Activated CD8-positive, alpha-beta memory T cell treated with anti-CD3 and anti-CD28 coated beads, Interleukin-2, amount 10 ng/mL, durations not matched to agents 7 days and 5 days (primary cell): ENCODE measurements at places on chromosomes 5 and 9. TPM values are rescaled to one million over a fixed set of nuclear protein-coding genes. Genes with fewer than 3 reads are reported as not detected.

Gene SPATA31C1
- total RNA-seq = not detected

Gene TMEM215
- total RNA-seq = not detected

Gene CER1
- total RNA-seq = not detected

Gene ACTBL2
- total RNA-seq = not detected

Gene PCDHGA7
- not detected for total RNA-seq

Gene TMC1
- total RNA-seq = not detected

Gene FYB1
- 198 TPM for total RNA-seq

Gene ARAP3
- total RNA-seq = 11.0 TPM

Gene INSL6
- total RNA-seq = not detected

Gene ASB6
- total RNA-seq = 26.4 TPM

Gene NR4A3
- total RNA-seq = 20.4 TPM

Gene C9orf152
- total RNA-seq = not detected

Gene DPYSL3
- total RNA-seq = 0.30 TPM

Gene PCDHGB5
- not detected for total RNA-seq

Gene AGXT2
- total RNA-seq = not detected

- no peak for DNase-seq
Measured at GRCh38 chr9:137828527-137829259, 48.9 kb upstream of the CACNA1B start.

DNA sequence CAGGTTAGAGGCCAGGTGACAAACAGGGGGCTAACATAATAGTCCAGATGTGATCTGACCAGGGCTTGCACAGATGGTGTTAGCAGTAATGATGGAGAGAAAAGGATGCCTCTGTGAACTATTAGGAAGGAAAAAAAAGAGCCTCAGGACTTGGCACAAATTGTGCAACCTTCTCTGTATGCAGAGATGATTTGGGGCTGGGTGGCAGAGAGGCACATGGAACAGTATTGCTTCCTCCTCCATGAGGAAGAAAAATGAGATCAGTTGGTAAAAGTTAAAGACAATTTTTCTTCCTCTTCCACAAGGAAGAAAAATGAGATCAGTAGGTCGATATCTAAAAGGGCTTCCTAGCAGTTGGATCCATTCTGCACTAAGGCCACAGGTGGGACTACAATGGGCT, 13.9 kb upstream of the ANXA6 start:
- DNase-seq = no peak

- DNase-seq = no peak
Measured at GRCh38 chr5:17180864-17181723, 36.3 kb upstream of the BASP1 start.

- peak; percentile 59 for DNase-seq
Measured at GRCh38 chr9:126395439-126396212, 69.0 kb downstream of the MVB12B start.

DNA sequence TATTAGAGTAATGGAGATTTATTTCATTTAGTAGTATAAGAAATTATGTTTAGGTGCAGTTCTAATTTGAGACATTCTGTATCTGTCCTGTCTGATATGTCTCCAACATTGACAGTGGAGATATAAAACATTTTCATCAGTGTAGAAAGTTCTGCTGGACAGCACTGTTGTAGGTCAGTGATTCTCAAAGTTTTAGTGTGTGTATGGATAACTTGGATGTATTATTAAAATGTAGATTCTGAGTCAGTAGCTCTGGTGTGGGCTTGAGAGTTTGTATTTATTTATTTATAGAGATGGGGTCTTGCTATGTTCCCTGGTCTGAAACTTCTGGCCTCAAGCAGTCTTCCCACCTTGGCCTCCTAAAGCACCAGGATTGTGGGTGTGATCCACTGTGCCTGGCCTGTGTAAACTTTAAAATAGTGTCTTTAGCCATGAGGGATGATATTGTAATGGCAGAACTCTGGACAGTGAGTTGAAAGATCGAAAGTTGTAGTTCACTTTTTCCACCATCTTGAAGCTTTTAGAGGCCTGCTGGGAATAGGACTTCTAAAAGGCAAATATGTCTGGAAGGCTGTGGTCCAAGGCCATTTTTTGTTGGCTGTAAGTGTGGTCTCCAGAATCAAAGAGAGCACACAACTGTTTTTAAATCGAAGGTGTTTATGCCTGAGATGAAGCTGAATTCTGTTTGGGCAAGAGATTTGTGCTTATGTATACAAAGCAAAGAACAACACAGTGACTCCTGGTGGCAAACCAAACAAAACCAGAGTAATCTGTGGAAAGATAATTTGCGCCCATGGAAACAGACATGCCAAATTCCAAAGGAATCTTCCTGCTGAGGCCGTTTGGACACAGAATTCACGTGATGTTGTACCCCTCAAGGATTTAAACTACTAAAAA, 12.4 kb downstream of the UBAP1 start:
- no peak for DNase-seq

GRCh38 chr9:7265181-7265580, 507.4 kb downstream of the KDM4C start:
- no peak for DNase-seq

GRCh38 chr5:95284572-95285408, at the start of gene MCTP1:
TSS of gene MCTP1 (minus strand) at chr5:95285094.
- no peak for DNase-seq

- no peak for DNase-seq
Measured at GRCh38 chr9:136719195-136719880, 7.0 kb downstream of the DIPK1B start.

DNA sequence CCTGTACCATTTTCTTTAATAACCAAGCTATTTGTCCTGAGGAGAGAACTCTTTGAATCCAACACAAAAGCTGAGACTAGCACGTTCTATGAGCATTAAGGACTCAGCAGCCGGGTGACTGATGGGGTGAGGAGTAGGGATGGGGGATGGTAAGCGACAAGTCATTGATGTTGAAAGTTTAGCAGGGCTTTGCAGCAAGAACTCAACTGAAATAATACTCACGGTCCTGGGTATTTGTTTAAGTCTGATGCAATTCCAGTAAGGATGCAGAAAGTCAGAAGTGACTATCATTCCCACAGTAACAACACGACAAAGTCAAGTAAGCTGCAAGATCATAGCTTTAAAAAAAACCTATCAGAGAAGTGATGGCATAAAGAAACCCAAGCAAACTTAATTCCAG, 131.1 kb downstream of the ACTL7B start:
- no peak for DNase-seq

- no peak for DNase-seq
Measured at GRCh38 chr5:98175474-98175873, 598.0 kb upstream of the RGMB start.

DNA sequence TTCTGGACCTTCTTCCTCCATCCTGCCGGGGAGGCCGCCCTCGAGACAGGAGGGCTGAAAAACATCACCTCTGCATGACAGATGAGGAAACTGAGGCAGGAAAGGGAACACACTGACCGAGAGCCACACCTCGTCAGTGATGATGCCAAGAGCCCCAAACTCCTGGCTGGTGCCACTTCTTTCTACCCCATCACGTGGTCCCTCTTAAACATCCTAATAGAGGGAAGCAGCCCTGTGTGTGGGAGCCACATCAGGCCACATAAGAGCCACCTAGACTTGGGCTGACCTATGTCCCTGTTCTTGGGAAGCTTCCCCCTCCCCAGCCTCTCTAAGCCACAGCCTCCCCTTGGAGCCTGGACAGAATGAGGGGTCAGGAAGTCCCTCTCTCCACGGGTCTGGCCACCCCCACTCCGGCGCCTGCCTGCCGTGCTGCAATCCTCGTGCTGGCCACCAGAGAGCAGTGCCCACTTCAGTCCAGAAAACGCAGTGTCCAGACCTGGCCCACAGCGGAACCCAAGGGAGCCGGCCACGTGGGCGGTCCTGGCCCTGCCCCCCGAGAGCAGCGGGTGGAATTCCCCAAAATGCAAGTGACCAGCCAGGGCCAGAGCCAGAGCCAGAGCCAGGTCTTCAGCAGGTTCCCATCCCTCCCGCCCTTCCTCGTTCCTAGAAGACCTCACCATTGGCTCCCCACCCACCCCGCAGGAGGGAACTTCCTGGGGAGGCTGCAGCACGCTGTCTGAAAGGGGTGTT, 54.7 kb upstream of the SARDH start:
- peak; percentile 61 for DNase-seq

DNA sequence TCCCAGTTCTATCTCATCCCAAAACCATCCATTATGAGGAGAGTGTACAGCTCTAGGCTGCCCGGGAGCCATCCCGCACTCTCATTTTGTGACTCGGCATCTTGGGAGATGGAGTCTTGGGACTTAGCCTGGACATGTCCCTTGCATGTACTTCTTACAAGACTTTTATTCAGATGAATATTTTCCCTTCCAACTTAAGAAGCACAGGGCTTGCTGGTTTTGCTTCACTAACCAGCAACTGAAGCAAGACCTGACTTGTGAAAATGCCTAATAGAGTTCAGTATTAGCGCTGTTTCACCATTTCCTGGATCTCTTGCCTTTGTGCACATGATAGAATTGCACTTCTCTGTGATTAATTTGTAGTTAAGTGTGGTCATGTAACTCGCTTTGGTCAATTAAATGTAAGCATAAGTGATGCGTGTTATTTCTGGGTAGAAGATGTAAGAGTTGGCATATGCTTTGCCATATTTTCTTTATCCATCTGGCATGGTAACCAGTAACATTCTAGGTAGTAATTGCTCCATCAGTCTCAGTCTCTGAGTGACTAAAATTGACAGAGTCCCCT, 55.8 kb downstream of the PDCD1LG2 start:
- no peak for DNase-seq

- DNase-seq = no peak
Measured at GRCh38 chr9:19689328-19690101, 99.3 kb downstream of the SLC24A2 start.

DNA sequence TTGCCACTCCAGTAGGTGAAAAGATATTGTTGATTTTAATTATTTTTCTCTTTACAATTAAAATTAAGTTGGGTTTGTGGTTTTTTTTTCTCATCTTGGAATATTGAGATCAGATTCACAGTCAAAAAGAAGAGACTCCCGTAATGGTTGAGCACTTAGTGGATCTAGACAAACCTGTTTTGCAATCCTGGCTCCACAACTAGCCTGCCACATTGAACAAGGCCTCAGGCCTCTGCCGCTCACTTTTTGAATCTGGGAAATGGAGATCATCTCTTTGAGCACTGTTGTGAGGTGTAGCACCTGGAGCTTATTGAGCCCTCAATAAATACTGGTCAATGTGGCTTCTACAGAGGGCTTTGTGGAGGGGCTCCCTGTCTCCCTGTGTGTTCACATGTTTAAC, 37.1 kb upstream of the RARS1 start:
- DNase-seq = no peak

DNA sequence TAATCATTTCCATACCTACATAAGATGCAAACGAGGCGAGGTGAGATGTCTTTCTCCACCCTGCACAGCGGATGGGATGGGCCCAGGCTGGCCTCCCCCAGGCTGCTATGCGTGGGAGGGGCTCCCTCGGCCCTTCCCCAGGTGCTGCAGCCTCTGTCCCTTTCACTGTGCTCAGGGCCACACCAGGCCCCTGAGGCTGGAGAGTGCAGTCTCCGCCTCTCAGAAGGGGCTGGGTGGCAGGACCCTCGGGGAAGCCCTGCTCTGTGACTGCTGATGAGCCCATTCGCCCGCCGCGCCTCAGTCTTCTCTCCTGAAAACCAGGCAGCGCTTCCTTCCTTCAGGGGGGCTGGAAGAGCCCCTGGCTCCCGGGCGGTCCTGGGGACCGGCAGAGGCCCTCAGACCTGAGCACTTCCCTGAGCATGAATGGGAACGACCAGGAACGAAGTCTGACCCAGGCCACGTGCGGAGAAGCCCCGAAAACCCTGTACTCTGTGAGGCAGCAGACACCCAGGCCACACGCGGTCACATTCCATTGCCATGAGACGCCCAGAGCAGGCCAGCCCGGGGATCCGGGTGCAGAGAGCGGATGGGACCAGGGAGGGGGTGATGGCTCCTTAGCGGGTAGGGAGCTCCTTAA, 21.9 kb upstream of the NOTCH1 start:
- no peak for DNase-seq

GRCh38 chr5:154451957-154452356, 6.2 kb downstream of the SAP30L start:
- no peak for DNase-seq

DNA sequence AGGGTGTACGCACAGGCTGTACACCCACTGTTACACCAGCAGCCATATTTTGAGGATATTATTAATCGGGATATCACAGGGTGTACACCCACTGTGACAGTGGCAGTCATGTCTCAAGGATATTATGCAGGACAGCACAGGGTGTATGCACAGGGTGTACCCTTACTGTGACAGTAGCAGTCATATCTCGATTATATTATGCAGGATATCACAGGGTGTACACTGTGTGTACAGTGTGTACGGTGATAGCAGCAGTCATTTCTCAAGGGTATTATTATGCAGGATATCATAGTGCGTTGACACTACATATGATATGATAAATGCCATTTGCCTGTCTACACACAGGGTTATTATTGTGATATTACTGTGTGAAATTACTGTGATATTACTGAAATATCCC, 80.5 kb upstream of the SLC25A48 start:
- DNase-seq = no peak

- no peak for DNase-seq
Measured at GRCh38 chr5:123543438-123543837, 31.5 kb downstream of the CSNK1G3 start.

- no peak for DNase-seq
Measured at GRCh38 chr9:88997646-88998045, 6.4 kb downstream of the S1PR3 start.

- DNase-seq = no peak
Measured at GRCh38 chr5:38845526-38846378, at the start of gene OSMR. TSS of gene OSMR (plus strand) at chr5:38846012. CDS start at chr5:38869045, 23,033 bp downstream.

- DNase-seq = no peak
Measured at GRCh38 chr9:123544007-123544827, 188.2 kb downstream of the CRB2 start.

- DNase-seq = no peak
Measured at GRCh38 chr5:146339715-146340259, 1.1 kb downstream of the POU4F3 start.

- DNase-seq = no peak
Measured at GRCh38 chr5:35890021-35891020, 33.6 kb downstream of the IL7R start.

DNA sequence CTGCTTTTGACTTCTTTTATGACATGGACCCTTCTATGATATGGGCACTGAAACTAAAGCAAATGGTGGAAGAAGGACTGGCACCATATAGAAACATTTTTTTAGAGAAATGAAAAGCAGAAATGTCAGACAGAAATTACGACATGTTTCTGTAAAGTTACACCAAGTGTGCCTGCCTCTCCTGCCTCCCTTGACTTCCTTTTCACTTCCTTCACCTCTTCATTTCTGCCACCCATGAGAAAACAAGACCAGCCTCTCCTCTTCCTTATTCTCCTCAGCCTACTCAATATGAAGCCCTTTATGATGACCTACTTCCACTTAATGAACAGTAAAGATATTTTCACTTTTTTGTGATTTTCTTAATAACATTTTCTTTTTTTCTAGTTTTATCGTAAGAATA, 44.5 kb downstream of the ERCC6L2 start:
- DNase-seq = no peak
